Activated CD8-positive, alpha-beta memory T cell treated with anti-CD3 and anti-CD28 coated beads, Interleukin-2, amount 50 U/mL, for 4 hours (primary cell): ENCODE measurements at places on chromosomes 7 and 10.

DNA sequence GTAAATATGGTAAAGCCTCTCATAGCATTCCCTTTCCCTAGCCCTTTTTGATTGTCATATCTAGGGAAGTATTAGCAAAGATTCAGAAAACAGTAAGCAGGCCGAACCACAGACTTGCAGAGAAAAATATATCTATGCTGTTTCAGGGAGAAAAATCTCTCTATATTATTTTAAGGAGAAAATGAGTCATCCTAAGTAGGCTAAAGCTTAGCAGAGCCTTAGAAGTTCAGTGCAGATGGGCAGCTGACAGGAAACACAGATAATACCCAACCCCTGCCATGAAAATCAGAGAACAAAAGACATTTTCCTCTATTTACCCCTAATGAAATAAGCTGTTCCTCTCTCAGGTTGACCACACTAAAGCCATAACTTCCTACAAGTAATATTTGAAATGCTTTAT is 16.5 kb downstream of the C1QL3 start:
- DNase-seq = no peak

GRCh38 chr7:45061352-45061751 is 27.4 kb downstream of the NACAD start:
- no peak for DNase-seq

DNA sequence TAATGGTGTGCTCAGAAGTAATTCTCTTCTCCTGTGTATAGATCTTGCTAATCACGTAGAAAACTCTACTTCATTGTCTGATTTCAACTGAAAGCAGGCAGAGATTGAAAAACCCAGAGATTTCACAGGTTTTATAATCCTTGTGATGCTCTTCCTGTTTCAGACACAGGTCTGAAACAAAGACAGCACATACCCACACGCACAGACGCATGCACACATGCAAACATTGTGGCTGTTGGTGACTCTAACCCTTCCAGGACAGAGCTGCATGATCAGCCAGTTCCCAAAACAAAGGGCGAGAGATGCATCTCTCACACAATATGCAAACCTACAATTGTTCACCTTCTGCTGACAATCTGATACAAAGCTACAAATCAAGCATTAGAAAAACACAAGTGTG is 11.1 kb upstream of the TFEC start:
- DNase-seq = no peak

- no peak for DNase-seq
Measured at GRCh38 chr7:93092757-93093370, 24.9 kb downstream of the SAMD9 start.
